Activated naive CD4-positive, alpha-beta T cell treated with anti-CD3 and anti-CD28 coated beads, Interleukin-2, amount 50 U/mL, for 72 hours (primary cell): ENCODE measurements at places on chromosomes 3 and 15.

- DNase-seq, result no peak
These were observed 76.5 kb downstream of the NUP210 start for GRCh38 chr3:13343601-13344000.

GRCh38 chr3:89184151-89184995 is 77.0 kb downstream of the EPHA3 start:
- DNase-seq, result no peak

DNA sequence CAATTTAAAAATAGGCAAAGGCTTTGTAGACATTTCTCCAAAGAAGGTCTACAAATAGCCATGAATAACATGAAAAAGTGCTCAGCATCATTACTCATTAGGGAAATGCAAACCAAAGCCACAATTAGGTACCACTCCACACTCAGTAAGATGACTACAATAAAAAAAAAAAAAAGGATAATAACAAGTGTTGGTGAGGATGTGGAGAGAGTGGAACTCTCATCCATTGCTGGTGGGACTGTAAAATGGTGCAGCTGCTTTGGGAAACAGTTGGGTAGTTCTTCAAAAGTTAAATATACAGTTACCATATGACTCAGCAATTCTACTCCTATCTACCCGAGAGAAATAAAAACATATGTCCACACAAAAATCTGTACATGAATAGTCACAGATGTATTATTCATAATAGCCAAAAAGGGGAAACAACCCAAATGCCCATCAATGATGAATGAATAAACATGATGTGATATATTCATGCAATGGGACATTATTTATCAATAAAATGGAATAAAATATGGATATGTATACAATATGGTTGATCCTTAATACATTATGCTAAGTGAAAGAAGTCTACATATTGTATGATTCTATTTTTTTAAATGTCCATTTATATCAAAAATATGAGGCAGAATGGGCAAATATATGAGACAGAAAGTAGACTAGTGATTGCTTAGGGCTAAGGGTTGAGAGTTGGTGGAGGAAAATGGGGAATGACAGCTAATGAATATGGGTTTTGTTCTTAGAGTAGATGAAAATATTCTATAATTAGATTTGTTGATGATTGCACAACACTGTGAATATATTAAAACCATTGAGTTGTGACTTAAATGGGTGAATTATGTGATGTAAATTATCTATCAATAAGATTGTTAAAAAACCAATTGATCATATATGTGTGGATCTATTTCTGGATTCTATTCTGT is 66.1 kb upstream of the SMAD3 start:
- no peak for DNase-seq

DNA sequence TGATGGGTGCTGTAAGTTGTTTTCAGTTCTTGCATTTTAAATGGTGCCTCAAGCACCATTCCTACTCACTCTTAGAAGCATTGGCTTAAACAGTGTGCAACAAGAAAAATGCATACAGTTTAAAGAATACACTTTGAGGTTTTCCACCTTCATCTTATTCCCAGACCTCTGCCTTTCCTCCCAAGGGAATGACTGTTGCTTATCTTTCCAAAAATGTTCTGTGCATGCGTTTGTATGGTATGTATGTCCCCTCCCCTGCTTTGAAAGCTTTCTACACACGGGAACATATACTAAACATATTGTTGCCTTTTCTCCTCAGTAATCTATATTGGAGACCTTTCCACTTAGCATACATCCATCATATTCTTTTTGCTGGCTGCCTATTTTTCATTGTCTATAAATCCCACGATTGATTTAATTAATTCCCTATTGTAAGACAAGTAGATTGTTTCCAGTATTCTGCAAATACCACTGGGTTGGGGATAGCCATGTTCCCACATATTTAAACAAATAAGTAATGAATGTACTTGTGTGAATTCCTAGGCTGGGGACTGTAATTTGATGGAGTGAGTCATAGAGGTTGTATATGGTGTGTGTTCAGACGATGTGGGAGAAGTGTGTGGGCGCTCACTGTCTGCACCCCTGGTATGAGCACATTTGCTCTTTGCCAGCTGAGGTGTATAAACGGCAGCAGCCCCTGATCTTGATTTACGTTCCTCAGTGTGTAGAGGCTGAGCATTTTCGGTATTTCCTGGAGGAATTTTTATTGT is 5.8 kb downstream of the TRAK1 start:
- DNase-seq, result no peak

- DNase-seq, result no peak
These were observed 16.5 kb downstream of the AADACL2 start for GRCh38 chr3:151750181-151750580.

DNA sequence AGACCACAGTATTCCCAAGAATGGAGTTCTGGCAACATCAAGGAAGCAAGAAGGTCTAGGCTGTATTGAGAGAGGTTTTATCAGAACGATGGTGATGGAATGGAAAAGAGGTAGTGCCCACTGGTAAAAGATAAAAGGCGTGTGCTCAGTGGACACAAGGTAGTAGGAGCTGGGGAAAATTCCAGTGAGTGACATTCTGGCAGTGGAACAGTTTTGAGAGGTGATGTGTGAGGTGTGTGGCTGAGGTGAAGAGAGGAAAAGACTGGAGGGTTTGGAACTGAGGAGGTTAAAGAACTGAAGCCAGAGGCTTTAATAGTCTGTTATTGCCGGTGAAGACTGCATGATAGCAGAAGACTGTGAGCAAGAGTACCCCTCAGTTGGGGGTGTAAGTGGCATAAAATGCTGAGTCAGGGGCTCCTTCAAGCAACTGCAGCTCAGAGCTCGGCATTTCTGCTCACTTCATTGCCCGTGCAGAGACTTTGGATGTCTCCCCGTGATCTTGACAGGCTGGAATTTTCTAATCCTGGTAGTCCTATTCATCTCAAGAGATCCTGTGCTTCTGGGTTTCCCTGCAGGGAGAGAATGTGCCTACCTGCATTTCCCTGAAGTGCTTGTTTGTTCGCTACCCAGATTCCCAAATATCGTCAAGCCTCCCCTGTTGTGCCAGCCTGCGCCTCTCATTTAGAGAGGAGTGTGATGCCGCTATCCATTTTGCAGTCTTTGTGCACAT is 191.0 kb downstream of the SATB1 start:
- no peak for DNase-seq

- no peak for DNase-seq
These were observed 41.3 kb downstream of the ANKRD28 start for GRCh38 chr3:15756505-15756904.
